ENCODE measurements at places on chromosomes 5 and 9.

- DNase-seq = no peak
Measured at GRCh38 chr9:113187929-113188595, 33.0 kb downstream of the FKBP15 start.

DNA sequence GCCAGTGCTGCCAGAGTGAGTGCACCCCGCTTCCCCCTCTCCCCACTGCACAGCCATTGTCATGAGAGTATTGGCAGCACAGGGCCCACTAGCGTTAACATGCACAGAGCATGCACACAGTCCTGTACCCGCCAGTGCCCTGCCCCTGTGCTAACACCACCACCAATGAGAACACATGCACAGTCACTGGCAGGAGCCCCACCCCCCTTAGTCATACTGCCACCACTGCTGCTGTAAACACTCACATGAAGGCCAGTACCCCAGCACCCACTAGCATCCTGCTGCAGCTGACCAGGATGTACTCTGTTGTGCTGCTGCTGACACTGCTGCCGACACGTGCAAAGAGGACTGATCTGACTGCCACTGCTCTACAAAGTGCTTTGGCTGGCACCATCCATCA lies 19.5 kb upstream of the RANBP6 start:
- DNase-seq = no peak

DNA sequence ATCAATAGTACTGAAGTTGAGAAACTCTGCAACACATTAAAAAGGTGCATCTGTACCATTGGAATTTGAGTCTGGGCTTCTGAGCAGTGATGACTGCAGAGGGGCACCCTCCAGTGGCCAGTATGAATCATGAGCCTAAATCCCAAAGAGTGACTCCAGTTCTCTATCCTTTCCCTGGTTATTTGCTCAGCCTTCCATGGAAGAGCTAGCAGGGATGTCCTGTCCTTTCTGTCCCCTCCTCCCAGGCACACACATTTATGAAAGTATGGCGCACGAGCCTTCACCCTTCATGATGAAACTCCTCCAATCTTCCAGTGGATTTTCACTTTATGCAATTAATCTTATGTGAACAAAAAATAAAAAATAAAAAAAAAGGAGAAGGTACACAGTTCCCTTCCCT lies 81.0 kb downstream of the ESM1 start:
- no peak for DNase-seq

- DNase-seq = no peak
Measured at GRCh38 chr5:120910629-120911028, 446.5 kb downstream of the PRR16 start.

DNA sequence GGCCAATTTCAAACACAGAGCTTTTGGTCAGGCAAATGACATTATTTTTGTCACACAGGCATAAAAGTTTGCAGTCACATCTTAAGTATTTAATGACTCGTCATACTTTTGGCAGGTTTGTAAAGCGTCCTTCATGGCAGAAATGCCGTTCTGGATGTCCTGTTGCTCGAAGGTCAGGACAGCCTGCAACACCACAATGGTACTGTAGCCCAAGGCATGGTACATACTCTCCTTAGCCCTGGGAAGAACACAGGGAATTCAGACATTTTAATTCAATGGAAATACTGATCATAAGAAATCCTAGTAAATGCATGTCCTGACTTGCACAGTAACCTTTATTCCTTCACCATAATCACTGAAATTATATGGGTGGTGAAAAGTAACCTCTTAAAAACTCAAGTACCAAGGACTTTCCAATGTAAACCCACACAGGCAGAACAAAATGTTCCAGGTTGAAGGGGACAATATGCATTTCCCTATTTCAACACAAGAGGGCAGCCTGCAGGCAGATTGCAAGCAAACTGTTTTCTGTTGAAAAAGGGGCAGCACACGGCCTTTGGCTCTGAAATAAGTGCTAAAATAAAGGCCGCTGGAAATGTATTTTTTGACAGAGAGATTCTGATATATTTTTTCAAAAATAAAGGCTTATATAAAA lies 95.7 kb downstream of the TTC39B start:
- peak; percentile 27 for DNase-seq

GRCh38 chr9:89999176-89999533 lies 394.3 kb downstream of the GADD45G start:
- DNase-seq = no peak

- DNase-seq = no peak
Measured at GRCh38 chr5:36875051-36875789, 1.3 kb upstream of the NIPBL start.

DNA sequence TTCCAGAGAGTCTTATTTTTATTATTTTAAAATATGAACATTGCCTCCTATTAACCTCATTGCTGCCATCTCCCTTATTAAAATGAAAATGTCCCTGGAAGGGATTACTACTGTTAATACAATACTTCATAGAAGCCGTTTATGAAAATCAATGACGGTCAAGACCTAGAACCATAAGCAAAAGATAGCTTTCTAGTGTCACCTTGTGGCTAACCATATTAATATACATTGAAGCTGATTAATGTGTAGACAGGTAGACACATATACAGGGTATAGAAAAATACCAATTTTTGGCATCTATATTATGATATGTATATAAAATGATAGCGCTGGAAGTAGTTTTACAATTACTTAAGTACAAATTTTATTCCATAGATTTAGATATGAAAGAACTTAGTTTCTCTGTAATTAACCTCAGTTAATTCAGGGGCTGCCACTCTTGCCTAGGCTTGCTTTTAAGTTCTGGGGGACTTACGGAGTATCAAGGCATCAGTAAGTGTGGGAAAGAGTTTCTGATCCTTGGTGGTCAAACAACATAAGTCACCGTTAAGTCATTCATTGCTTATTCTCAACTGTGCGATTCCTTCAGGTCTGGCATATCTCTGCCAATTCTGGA lies 2.5 kb upstream of the YTHDC2 start:
- no peak for DNase-seq

- no peak for DNase-seq
Measured at GRCh38 chr5:149201121-149201637, 59.9 kb downstream of the ABLIM3 start.

GRCh38 chr9:8734760-8735159 lies 935.2 kb upstream of the DMAC1 start:
- DNase-seq = no peak

DNA sequence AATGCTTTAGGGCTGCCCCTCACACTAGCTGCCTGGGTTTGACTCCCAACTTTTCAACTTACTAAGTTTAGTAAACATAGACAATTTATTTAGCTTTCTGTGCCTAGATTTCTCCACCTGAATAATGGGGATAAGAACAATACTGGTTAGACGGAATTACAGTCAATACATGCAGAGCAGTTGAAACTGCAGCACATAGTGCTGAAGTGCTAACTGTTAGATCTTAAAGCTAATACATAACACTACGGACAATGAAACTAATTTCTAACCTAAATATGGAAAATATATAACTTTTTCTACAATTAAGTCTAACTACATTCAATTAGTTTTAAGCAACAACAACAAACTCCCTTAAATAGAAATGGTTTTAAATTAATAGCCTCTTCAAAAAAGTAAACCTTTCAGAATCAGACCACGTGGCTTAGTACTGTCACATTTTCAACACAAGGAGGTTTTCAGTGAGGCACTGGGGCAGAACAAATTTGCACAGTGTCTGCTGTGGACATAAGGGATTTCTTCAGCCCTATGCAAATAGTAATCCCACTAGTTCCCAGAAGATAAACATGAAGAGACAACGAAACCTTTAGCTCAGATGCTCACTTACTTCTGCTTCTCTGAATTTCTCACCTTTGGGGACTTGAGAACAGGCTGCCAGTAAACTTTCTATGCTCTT lies 293.4 kb downstream of the EDIL3 start:
- no peak for DNase-seq

- no peak for DNase-seq
Measured at GRCh38 chr5:178106556-178107239, 6.6 kb upstream of the N4BP3 start.

- no peak for DNase-seq
Measured at GRCh38 chr9:136955202-136955942, 3.3 kb downstream of the LCN12 start.
